Muscle of arm (tissue), 14 donors: ENCODE measurements at places on chromosomes 2 and 18. TPM values are rescaled to one million over a fixed set of nuclear protein-coding genes. Genes with fewer than 3 reads are reported as not detected.

GRCh38 chr2:86633155-86633651, 9.5 kb upstream of the RNF103 start:
- no peak for DNase-seq

DNA sequence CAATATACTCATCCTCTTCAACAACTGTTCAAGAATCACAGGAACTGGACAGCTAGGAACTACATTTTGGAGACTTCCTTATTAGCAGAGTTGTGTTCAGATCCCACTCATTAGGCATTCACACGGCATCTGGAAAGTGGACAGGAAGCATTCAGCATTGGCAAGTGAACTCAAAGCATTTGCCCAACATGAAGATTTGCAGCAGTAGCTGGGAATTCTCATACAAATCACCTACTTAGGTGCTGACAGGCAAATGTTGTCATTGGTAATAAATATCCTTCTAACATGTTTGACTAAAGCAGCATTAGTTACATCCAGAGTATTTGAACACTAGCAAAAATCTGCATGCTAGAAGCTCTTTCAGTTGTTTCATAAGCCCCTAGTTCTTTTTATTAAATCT, 350.8 kb downstream of the PTH2R start:
- DNase-seq: no peak

DNA sequence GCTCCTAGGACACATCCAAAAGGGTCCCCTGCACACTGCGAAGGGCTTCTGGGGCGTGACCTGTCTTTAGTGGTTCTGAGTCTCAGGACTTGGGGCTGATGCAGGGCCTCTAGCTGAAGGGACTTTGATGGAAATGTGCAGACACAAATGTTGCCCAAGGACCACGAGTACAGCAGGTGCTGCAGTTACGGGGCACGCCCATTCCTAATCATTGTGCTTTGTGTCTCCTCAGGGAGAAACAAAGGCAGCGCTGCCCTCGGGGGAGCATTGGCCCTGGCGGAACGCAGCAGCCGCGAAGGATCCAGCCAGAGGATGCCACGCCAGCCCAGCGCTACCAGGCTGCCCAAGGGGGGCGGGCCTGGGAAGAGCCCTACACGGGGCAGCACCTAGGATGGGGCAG, 8.0 kb downstream of the TUBA3E start:
- no peak for DNase-seq

DNA sequence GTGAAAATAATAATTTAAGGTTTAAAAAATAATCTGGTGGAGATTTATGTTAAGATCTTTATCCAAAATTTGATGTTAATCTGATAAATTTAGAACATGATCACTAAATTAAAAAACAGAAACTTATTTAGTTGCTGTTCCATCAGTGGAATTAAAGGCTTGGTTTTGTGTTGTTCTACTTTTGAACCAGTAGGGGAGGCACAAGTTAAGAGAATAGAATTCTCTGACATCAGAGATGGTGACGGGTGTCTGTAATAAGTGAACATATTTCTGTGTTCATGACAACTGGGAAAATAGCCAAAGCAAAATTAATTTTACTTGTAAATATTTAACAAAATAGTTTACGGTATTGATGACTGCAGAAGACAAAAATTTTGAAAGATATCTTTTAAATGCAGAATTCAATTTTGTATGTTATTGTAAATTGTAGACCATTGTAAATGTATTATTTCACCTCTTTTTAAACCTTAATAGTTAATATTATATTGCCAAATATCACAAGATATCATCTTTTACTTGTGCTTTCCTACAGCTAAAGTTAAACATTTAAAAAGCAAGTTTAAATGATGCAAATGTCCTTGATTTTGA, 106.0 kb downstream of the UBR3 start:
- DNase-seq: peak; percentile 7

DNA sequence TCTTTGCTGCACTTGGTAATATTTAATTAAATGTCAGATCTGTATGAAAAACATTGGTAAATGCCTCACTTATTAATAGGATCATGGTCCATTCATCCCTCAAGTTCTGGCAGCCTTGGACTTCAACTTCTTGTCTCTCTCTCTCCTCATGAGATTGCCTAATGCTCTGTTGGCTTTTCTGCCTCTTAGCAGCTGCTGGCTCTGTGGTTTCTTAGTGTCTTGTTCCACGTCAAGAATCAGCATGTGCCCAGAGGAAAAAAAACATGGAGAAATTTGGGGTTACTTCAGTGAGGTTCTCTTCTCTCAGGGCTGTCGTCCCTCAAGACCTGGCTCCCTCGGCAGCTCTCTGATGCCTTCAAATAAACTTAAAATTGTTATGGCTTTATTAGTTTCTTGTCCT, 75.4 kb downstream of the TAF4B start:
- no peak for DNase-seq

GRCh38 chr18:68638613-68639012, 76.3 kb downstream of the TMX3 start:
- no peak for DNase-seq

GRCh38 chr2:239223310-239224198, 177.3 kb downstream of the HDAC4 start:
- DNase-seq: peak; percentile 79

DNA sequence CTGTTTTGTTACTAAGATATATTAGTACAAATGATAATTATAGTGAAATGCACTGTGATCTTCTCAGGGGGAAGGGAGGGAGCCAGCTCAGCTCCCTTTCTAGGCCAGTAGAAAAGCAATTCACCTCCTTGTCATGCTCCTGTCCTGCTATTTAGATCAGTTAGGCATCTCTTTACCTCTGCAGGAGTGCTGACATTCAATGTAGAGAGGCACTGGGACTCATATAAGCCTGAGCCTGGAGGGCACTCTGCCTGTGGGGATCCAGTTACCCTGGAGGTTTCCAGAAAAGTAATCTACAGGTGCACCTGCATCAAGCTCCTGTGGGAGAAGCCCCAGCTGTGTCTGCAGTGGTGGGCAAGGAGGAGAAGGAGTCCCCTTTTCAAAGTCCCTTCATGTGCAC, 277.0 kb downstream of the CPS1 start:
- no peak for DNase-seq

GRCh38 chr2:16900405-16901025, 234.9 kb upstream of the CYRIA start:
- DNase-seq: no peak

The LRATD1 gene
- polyA plus RNA-seq: 12.4 TPM

DNA sequence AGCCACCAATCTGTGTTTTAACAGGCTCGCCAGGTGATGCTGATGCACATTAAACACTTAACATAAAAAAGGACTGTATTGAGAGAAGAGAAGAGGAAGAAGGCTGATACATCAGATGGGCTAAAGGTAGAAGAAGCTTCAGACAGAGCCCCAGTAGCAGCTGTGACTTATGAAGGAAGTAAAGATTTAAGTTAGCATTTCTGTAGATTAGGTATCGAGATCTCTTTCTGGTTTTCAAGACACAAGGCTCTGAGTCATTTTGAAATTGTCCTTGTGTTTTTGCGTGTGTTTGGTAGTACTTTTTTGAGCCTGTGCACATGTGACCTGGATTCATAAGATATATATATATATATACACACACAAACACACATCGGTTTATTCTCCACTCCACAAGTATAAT, 40.6 kb upstream of the GCFC2 start:
- DNase-seq: no peak

DNA sequence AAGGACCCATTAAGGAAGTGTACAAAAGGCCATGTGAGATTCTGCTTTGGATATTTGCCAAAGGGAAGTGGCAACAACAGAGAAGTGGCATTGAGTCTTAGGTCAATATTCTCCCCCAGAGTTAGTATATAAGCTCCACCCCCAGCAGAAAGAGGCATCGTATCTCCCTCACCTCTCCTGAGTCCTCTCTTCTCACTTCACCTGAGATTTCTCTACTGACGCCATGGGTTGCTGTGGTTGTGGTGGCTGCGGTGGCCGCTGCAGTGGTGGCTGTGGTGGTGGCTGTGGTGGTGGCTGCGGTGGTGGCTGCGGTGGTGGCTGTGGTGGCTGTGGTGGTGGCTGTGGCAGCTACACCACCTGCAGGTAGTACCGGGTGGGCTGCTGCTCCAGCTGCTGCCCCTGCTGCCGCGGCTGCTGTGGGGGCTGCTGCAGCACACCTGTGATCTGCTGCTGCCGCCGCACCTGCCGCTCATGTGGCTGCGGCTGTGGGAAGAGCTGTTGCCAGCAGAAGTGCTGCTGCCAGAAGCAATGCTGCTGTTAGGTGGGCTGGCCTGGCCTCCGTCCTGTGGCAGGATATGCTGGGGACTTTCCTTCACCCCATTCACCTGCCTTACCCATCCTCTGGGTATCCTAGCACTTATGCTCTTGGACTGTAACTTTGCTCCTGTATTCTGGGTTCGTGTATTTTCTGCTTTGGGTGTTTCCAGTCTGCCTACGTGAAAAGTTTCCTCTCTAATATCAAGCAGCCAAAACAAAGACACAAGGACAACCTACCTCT, 5.9 kb downstream of the SCYGR3 start:
- no peak for DNase-seq

GRCh38 chr2:45178854-45179253, 169.6 kb upstream of the SIX2 start:
- DNase-seq: no peak

The LRP1B gene
- not detected for polyA plus RNA-seq

- no peak for DNase-seq
These were observed 133.9 kb downstream of the ATP9B start for GRCh38 chr18:79203017-79203605.

DNA sequence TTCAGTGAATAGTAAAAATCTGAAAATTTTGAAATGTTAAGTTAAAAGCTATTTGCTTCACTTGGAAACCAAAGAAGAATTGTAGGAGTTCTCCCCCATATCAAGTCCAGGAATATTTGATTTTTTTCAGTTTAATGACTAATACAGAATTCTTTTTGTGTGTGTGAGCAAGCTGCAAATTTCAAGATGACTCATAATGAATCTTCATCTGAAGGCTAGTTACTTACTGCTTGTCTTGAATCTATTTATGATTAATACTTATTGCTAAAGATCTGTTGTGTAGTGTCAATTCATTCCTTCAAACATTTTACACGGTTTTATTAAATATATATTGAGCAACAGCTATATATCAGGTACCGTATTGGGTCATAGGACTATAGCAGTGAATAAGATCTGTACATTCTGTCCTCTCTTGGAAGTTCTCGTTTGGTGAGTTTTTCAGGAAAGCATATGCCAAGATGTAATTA, 47.8 kb upstream of the CAVIN2 start:
- DNase-seq: no peak

DNA sequence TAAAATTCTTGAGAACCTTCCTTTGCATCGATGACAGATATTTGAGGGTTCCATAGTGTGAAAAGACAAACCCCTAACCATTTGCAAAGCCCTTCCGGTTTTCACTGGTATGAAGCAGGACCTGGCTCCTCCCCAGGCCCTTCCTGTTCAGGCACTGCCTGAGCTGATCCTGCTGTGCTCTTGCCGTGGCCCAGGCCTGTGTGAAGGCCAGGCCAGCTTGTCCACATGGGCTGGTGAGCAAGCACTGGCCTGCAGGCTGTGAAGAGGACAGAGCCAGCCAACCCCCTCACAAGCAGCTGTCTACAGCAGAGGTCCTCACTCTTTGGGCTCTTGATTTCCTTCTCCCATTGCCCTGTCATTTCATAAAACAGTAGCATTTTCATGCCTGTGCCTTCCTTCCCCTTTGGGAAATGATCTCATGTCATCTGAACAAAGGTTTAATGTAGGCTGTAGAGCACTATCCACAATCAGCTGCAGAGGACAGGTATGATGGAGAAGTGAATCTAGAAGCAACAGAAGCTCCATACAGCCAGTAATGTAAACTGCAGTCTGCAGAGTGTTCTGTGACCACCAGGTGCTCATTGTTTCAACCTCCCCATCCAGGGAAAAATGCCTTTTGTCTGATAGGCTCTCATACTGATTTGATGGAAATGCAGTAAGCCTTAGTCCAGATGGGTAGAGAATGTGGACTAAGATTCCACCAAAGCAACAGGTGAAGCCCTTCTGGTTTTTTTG, 19.8 kb downstream of the MPHOSPH10 start:
- no peak for DNase-seq

GRCh38 chr2:66481100-66481549, 46.2 kb downstream of the MEIS1 start:
- no peak for DNase-seq

DNA sequence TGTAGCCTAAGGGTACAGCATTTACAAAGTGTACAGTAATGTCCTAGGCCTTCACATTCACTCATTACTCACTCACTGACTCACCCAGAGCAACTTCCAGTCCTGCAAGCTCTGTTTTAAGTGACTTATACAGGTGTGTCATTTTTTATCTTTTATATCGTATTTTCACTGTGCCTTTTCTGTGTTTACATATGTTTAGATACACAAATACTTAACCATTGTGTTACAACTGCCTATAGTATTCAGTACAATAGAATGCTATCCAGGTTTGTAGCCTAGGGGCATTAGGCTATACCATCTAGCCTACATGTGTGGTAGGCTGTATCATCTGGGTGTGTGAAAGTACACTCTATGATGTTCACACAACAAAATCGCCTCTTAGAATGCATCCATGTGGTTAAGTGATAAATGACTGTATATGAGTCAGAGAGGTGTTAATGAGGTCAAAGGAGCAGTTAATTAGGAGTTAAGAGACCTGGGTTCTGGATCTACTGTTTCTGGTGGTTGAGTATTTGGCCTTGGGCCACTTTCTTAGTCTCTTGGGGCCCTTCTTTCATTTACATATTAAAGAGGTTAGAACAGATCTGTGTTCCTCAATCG, 149.1 kb downstream of the GREB1L start:
- DNase-seq: no peak

GRCh38 chr2:48943436-48943835, 187.9 kb upstream of the LHCGR start:
- no peak for DNase-seq

- DNase-seq: no peak
These were observed 74.1 kb downstream of the VRK2 start for GRCh38 chr2:58120626-58121229.

The TEX44 gene
- polyA plus RNA-seq: not detected

DNA sequence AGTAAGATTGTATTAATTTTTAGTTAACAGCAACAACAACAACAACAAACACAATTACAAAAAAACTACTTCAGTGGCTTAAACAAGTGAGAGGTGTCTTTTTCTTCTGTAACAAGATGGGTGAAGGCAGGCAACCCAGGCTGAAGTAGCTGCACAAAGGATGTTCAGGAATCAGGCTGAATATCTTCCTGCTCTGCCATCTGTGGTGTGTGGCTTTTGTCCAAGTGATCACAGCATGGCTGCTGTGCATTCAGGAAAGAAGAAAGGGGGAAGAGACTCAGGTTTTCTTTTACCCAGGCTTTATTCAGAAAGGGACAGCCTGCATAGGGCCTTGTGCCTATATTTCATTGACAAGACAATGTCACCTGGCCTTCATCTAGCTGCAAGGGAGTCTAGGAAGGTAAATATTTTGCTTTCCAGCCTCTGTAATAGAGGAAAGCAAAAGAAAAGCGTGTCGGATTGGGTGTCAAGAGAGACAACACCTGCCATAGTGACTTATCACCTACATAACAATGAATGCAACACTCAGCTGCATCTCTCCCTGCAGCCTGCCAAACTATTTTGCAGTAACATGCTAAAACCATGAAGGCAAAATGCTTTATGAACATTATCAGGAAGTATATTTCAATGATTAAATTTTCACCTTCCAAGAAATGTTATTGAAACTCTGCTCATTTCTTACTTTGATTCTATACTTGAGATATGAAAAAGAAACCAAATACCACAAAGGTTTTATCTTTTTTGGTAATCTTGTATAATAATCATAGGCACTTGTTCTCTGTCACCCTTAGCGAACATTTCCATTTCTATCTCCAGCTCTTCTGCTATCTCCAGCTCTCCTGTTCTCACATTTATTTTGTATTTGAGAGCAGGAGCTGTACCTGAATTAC, 14.6 kb downstream of the G6PC2 start:
- no peak for DNase-seq

The HRH4 gene
- 0.18 TPM for polyA plus RNA-seq

GRCh38 chr2:135991861-135992260, 6.4 kb upstream of the DARS1 start:
- no peak for DNase-seq

The FSHR gene
- 1.0 TPM for polyA plus RNA-seq

The TMEM185B gene
- 19.0 TPM for polyA plus RNA-seq
